ENCODE measurements at places on chromosomes 3 and 15.

DNA sequence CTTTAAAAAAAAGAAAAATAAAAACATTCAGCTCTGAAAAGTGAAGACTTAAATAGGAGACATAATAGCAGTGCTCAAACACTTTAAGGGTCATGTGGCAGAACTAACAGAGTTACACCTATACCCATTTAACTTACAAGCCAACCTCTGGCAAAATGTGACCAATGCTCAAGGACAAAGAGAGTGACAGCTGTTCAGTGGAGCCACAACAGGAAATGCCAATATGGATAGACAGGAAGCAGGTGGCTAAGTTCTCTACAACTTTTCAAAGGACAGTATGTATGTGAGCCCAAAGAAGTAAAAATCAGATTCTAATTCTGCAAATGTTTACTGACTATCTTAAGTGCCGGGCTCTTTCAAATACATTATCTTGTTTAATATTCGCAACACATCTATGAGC, 3.4 kb downstream of the TMCC1 start:
- DNase-seq, result no peak

GRCh38 chr3:129577925-129578786, 28.3 kb downstream of the PLXND1 start:
- no peak for DNase-seq

- no peak for DNase-seq
These were observed 8.1 kb downstream of the ZBTB47 start for GRCh38 chr3:42661593-42662022.

DNA sequence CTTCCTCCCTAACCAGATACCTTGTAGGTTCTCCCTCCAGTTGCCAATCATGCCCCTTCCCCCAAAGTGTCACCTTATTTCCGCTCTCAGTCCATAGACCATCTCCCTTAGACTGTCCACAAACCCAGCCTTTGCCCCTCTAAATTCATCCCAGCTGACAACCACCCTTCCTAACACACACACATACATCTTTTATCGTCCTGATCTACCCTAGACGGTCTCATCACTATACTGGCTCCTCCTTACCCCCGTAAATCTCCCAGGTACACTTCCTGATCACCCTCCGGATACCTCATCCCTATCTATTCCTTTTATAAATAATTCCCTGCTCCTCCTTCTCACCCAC, 828 bp downstream of the THOC7 start:
- no peak for DNase-seq

DNA sequence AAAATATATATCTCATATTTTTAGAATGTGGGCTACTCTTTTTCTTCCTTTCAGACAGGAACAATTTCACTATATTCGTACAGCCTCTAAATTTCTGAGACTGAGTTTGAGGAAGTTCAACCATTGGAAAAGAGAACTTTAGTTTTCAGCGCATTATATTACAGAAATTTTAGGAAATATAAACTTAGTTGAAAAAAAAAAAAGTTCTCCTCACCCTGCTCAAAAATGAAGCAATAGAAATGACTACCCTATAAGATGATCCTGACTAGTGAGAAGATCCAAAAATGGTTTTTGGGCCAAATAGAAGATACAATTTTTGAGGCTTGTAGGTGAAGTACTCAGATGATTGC, 139.6 kb downstream of the MCTP2 start:
- DNase-seq, result no peak

Data from NCI-H1048 (cell line).